LNCaP clone FGC (cell line): ENCODE measurements at places on chromosomes 12 and 14.

DNA sequence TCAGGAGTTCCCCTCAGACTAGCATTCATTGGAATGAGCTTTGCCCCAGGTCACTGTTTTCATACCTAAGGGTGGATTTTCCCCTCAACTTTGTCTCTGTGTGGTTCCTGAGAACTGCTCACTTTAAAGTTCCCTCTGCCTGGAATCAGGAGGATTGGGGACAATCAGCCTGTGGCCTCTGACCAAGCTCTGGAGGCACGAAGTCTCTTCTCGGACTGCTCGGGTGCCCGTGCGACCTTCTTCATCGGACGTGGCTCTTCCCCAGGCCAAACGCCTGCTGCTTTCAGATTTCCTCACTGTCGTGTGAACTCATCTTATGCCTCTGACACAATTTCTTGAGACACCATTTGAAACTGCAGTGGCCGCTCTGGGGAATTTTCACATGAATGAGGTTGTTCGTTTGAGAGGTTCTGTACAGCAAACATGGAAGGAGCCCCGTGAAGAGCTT is 153.7 kb upstream of the PZP start:
- DNase-seq = no peak

DNA sequence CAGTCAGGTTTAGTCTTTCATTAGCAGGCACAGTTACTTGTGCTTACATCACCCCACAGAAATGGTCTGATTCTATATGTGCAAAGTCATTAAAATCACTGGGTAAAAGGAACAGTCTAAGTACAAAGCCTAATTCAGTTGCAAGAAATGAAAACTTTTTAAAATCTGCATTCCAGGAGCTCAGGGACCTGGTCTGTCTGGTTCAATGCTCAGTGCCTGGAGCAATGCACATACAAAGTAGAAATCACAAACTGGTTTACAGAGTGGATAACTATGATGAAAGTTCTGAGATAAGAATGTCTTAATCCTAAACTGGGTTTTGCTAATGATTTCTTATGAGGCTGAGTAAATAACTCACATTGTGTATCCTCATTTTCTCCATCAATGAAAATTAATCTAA is 28.7 kb downstream of the LMNTD1 start:
- DNase-seq = no peak

- no peak for DNase-seq
Measured at GRCh38 chr14:47240748-47241437, 434.5 kb downstream of the MDGA2 start.

GRCh38 chr12:59193476-59194050 is 273.3 kb upstream of the LRIG3 start:
- DNase-seq = no peak

GRCh38 chr14:69572030-69572840 is 2.4 kb downstream of the CCDC177 start:
- peak; percentile 51 for DNase-seq

DNA sequence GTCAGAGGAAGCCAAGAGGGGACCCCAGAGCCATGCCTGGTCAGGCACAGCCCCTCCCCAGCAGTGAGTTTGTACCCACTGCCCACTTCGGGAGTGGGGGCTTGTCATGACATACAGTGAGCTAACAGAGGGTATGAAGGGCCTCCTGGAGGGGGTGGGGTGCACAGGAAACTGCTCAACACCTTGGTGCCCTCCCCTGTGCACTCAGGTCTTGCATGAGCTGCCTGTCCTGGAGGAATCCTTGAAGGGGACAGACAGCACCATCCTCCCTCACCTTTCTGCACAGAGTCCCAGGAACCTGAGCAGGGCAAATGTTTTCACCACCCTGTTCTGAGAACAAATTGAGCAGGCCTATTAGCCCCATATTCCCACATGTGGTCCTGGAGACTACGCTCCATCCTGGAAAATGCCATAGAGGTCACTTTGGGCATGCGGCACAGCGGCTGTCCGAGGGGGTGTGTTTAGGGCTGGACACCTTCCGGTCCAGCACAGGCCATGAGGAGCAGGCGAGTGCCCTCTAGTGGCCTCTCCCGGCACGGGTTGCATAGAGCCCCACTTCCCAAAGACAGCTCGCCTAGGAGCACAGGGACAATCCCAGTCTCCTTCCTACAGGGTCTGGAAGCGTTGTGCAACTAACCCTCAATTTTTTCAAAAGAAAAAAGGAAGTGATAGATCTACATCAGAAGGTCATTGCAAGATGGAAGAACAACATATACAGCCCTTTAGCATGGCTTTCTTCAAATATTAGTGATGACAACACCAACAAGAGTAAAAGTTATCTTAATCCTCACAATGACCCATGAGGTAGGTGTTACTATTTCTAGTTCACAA is 31.9 kb upstream of the ZFP36L1 start:
- peak; percentile 42 for DNase-seq

DNA sequence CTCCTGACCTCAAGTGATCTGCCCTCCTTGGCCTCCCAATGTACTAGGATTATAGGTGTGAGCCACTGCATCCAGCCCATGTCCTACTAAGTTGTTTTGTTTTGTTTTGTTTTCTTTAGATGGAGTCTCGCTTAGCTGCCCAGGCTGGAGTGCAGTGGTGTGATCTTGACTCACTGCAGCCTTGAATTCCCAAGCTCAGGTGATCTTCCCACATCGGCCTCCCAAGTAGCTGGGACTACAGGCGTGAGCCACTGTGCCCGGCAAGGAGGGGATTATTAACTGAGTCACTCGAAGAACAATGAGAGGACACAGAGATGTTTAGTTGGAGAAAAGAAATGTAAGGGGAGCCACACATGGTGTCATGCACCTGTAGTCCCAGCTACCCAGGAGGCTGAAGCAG is 18.0 kb upstream of the ERBB3 start:
- no peak for DNase-seq

- DNase-seq = no peak
Measured at GRCh38 chr12:121400332-121401139, 618 bp downstream of the RNF34 start.

DNA sequence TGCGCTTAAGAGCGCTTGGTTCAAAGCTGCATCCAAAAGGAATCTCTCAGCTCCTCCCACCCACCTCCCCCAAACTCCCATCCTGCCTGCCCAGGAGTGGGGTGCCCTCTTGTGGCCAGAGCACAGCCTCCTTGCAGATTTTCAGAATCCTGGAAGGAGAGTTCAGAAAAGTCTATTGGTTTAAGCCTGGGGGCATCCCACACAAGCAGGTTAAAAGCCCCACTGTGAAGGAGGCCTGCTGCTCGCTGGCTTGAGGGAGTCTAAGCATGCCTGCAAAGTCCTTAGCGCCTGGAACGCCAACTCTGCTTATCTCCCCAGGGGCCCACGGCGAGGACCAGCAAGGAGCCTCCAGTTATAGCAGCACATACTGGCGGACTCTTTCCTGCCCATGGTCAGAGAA is 297.1 kb downstream of the KSR2 start:
- DNase-seq = peak; percentile 7

DNA sequence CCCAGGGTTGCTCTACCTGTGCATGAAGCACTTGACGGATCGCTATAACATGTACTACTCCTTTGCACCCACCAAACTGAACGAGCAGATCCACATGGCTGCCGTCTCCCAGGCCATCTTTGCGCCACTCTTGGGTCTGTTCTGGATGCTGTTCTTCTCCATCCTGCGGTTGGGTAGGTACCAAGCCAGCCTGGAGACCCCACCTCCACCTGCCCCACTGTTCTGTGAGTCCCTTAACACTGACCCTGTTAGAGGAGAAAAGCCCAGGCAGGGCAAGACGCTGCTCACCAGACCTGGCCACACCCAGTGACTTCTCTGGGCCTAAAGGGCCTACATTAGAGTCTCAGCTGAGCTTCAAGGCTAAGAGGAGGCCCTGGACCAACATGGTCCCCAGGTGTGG is 21.7 kb downstream of the NGB start:
- no peak for DNase-seq

GRCh38 chr12:120879102-120879501 is 25.1 kb downstream of the SPPL3 start:
- DNase-seq = no peak

DNA sequence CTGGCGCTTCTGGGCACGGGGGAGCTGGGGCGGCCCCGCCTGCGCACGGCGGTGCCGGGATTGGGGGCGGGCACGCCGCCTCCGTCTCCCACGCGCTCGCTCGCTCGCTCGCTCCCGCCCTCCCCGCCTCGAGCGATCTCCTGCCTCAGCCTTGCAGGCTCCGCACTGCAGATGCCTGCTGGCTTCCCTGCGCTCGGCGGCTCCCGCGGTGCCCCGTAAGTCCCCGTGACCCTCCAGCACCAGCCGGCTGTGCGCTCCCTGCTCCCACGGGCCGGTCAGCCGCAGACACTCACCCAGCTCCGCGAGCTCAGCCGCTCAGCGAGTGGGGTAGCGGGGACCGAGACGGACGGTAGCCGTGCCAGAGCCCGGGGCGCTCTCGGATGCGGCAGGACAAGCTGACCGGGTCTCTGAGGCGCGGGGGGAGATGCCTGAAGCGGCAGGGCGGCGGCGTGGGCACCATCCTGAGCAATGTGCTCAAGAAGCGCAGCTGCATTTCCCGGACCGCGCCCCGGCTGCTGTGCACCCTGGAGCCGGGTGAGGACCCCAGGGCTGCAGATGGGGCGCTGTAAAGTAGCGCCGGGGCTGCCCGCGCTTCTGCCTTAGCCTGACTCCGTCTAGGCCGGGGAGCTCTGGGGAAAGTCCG is at the start of gene TBC1D30:
Gene TBC1D30, plus strand, starts transcription at position 148 of the 643 bp plus-strand sequence. Its CDS starts 233 bp downstream, at position 381.
- no peak for DNase-seq

DNA sequence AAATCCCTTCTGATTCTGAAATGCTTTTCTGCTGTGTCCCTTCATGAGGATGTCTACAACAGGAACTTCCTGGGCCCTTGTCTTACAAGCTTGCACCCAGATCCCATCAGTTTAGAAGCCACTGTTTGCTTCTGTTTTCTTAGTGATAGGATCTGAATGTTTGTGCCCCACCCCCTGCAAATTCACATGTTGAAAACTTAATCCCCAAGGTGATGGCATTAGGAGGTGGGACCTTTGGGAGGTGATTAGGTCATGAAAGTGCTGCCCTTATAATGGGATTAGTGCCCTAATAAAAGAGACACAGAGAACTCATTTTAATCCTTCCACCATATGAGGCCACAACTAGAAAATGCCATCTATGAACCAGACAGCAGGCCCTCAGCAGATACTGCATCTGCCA is 36.0 kb upstream of the GNPNAT1 start:
- DNase-seq = no peak

DNA sequence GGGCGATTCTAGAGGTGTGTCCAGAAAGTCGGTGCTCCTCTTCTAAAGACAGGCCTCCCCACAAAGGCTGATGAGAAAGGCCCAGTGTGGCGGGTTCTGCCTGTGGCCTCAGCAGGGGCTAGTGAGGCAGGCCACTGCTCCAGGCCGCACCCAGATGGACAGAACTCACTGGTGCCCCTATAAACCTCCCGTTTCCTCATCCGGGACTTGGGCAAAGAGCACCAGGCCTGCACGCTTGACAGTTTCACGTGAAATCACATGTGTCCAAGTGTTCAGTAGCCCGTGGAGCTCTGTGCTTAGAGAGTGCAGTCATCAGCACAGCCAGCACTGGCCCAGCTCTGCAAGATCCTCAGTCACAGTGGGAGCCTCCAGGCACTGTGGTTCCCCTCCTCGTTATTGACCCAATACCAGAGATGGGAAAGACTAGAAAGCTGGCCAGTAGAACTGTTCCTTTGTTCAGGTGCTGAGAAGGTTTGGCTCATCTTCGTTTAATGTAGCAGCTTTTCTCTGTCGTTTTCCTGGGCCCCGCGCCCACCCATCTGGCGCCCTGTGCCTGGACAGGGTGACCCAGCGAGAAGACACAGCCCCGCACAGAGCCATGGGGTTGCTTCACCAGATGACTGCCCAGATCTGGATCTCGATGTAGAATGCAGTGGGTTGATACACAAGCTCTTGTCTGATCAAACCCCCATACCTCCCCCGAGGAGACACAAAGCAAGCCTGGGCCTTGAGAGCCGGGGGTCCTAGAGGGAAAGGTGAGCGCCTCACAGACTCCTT is 26.3 kb downstream of the IL31 start:
- DNase-seq = no peak

DNA sequence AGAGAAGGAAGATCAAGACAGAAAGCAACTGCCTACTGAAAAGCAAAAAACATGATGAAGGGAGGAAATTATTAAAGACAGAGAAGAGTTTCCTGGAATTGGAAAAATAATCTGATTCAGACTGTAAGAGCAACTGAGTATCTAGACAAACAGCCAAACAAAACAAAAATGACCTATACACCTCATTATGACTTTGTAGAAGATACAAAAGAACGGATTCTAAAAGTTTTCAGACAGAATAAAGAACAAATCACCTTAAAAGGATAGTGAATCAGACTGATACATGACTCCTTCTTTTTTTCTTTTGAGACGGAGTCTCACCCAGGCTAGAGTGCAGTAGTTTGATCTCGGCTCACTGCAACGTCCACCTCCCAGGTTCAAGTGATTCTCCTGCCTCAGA is 10.4 kb downstream of the OSBPL8 start:
- no peak for DNase-seq

- no peak for DNase-seq
Measured at GRCh38 chr14:102511538-102511937, 2.0 kb upstream of the ANKRD9 start.

DNA sequence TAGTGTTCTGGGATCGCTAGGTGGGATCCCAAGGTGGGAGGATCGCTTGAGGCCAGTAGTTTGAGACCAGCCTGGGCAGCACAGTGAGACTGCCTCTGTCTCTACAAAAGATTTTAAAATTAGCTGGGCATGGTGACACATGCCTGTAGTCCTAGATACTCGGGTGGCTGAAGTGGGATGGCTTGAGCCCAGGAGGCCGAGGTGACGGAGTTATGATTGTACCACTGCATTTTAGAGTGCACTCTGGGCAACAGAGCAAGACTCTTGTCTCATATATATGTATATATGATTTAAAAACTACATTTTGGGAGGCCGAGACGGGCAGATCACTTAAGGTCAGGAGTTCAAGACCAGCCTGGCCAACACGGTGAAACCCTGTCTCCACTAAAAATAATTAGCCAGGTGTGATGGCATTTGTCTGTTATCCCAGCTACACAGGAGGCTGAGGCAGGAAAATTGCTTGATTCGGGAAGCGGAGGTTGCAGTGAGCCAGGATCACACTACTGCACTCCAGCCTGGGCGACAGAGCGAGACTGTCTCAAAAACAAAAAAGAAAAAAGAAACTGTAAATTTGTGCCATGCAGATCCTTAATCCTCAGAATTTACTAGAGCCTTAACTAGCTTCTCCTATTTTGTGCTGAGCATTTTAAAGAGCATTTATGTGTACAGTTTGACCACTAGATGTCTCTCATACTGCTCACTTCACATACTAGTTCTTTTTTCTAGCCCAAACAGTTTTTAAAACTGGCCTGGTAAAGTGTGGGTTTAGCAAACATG is 114.8 kb downstream of the MON2 start:
- DNase-seq = peak; percentile 22
